A172 (cell line): ENCODE measurements at places on chromosomes 6 and 20. TPM values are rescaled to one million over a fixed set of nuclear protein-coding genes. Genes with fewer than 3 reads are reported as not detected.

PIGU gene
- total RNA-seq = 23.7 and 28.7 TPM in 2 replicates

SDCBP2 gene
- 1.8 and 2.6 TPM in 2 replicates for total RNA-seq

ANKRD66 gene
- not detected in 2 replicates for total RNA-seq

GRCh38 chr6:144690666-144691065 is 405.5 kb downstream of the UTRN start:
- no peak for DNase-seq

- DNase-seq = no peak
These were observed 59.6 kb downstream of the ZNF831 start for GRCh38 chr20:59223182-59223601.

- no peak for DNase-seq
These were observed 136.0 kb downstream of the FNDC1 start for GRCh38 chr6:159305159-159305558.

GRCh38 chr6:8672882-8673281 is 237.5 kb upstream of the SLC35B3 start:
- no peak for DNase-seq

DNA sequence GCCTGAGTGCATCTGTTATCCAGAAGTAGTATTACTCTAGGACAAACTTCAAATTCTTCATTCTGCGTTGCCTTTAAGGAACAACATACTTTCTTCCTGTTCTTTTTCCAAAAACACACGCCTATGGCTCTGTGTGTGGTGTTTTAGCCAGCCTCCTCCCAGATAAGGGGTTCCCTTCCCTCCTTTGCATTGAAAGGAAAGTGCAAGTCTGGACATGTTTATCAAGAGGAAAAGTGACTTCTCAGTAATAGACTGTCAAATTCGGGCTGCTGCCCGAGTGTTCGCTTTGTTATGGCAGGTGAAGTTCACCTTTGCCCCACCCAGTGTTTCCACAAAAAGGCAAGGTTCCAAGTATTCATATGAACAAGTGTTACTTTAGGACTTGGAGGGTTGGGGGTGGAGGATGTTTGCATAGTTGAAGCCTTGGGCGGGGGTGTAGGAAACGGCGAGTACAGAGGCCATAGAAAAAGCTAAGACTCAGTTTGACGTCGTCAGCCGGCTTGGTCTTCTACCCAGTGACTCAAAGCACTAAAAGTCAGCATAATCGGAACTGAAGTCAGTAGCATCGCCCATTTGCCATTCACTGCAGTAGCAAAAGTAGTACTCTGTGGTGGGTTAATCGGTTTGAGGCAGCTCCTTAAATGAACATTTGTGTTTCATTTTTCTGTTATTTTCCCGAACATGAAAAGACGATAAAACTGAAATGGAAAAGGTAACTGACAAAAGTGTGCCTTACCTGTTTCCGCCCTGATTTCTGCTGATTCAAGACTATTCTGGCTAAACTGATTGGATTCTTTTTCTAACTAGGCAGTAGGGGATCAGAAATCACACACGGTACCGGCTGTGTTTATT is 12.5 kb downstream of the PRDM1 start:
- DNase-seq = no peak

- DNase-seq = no peak
These were observed 23.1 kb upstream of the MICB start for GRCh38 chr6:31474871-31475286.

- no peak for DNase-seq
These were observed 52.3 kb downstream of the HDGFL1 start for GRCh38 chr6:22621701-22622100.
